ENCODE measurements at places on chromosomes 7 and 10.

DNA sequence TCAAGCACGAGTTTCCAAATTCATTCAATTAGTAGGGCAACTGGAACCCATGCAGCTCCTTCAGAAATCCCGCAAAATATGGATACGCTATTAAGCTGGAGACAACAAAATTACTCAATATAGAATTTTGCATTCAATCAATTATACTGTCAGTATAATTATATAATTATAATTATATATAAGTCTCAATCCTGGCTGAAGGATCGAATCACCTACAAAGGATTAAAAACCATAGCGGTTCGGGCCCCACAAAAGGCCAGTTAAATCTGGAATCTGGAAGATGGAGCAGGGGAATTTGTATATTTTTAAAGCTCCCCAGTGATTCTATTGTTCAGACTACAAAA, 55.7 kb downstream of the FHIP2A start:
- DNase-seq = no peak

GRCh38 chr10:80324891-80325364, 31.6 kb downstream of the DYDC1 start:
- no peak for DNase-seq

GRCh38 chr7:155792315-155792960, 19.8 kb downstream of the SHH start:
- DNase-seq = no peak

DNA sequence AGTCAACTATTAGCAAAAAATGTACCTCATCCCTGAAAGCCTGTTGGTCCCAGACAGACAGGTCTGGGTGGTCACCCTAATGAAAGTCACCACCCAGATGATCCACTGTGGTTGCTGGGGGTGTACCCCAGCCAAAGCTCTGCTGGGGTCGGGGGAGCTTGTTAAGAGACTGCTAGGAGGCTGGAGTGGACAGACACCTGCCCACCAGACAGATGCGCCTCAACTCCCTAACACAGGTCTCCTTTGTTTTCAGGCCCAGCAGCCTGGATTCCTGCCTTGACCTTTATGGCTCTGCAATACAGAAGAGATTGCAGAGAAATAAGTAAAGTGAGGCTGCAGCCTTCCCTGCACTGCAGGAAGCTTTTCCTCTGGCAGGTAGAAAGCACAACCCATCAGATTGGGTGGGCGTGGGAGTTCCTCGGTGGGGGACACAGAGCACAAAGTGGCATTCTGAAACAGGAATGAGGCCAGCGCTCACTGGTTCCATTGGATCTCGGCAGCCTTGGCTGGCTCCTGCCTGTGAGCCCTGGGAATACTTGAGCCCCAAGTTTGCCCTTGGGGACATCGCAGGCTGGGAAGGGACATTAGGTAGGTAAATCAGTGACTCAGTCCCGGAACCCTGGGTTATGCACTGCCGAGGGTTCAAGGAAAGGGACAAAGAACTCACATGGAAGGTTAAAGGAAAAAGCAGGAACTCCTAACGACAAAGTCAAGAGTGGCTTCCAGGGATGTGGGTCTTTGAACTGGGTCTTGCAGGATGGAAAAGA, 18.0 kb upstream of the ZNF488 start:
- DNase-seq = no peak

Measured in stimulated activated CD4-positive, alpha-beta T cell treated with anti-CD3 and anti-CD28 coated beads, Interleukin-4, amount 100 ng/mL, for 48 hours (primary cell).